ENCODE measurements at places on chromosomes 3 and 15. TPM values are rescaled to one million over a fixed set of nuclear protein-coding genes. Genes with fewer than 3 reads are reported as not detected.

GRCh38 chr3:2268779-2269178 is 170.1 kb downstream of the CNTN4 start:
- H3K36me3 ChIP-seq: no peaks in the 10 kb centered on the region
- H3K4me3 ChIP-seq: no peak overlapping the region
- no peaks in the 10 kb centered on the region for H3K4me1 ChIP-seq
- no peaks in the 10 kb centered on the region for H3K27me3 ChIP-seq
- H3K27ac ChIP-seq: no peak overlapping the region

DNA sequence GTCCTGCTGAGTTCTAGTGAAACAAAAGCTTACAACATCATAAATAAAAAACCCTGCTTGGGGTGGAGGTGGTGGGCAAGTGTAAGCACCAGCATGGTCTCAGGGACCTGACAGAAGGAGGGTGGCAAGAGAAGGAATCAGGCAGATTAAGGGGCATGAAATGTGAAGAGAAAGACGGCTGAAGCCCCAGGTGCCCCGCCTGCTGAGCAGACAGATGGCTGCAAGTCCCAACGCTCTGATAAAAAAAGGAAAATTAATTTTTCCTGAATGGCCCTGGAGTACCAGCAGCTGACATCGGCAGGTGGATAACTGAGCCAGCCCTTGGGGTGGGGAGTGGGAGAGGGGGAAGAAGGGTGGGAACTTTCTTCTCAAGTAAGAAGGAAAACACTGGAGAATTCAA is 137.9 kb downstream of the XXYLT1 start:
- no peak for DNase-seq
- no peaks in the 10 kb centered on the region for H3K36me3 ChIP-seq
- peak overlapping the region; percentile 48 for H3K27ac ChIP-seq
- no peaks in the 10 kb centered on the region for H3K27me3 ChIP-seq

DNA sequence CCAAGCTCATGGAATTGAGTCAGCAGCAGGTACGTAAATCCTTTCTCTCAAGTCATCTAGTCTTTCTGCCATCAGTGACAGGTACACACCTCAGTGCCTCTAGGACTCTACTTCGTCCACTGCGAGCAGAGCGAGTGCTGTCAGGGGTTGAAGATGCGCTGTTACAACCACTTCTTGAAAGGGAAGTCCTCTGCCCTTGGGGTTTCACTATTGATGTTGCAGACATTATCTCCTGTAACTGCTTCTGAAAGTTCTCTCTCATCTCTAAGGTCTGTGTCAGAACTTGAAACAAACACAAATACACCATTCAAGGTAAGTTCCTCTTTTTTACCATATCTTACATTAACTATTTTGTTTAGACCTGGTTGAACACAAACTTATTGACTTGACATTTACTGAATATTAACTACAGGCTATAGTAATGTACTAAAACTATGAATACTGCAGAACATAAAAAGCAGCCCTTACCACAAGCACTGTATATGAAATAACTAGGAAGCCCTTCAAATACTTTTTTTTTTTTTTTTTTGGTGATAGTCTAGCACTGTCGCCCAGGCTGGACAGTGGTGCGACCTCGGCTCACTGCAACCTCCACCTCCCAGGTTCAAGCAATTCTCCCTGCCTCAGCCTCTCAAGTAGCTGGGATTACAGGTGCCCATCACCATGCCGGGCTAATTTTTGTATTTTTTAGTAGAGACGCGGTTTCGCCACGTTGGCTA is 41.5 kb downstream of the TOPBP1 start:
- no peaks in the 10 kb centered on the region for H3K27me3 ChIP-seq
- no peak overlapping the region for H3K27ac ChIP-seq
- H3K4me3 ChIP-seq: no peak overlapping the region
- H3K36me3 ChIP-seq: peaks cover 57% of the 10 kb centered on the region
- no peak for DNase-seq

DNA sequence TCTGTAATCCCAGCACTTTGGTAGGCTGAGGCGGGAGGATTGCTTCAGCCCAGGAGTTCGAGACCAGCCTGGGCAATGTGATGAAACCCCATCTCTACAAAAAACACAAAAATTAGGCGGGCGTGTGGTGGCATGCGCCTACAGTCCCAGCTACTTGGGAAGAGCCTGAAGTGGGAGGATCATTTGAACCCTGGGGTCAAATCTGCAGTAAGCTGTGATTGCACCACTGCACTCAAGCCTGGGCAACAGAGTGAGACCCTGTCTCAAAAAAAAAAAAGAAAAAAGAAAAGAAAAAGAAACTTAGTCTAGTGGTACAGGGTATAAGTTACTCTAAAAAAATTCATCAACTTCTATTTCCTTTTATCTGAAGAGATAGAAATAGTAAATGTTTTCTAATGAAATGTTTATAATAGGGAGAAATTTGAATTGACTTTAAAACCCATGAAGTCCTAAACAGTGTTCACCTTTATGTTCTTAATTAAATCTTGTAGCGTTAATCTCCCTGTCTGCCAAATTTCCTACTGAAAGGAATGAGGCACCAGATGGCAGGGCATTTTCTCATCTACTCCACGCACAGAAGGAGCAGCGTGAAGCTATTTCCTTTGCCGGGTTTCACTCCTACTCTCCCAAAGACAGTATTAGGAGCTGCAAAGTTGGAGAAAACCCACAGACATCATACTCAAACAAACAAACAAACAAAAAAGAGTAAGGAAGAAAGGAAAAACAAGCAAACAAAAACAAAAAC is 1.9 kb downstream of the PCLAF start:
- H3K4me3 ChIP-seq: peak overlapping the region; percentile 97
- peaks cover 29% of the 10 kb centered on the region for H3K36me3 ChIP-seq
- H3K27me3 ChIP-seq: no peaks in the 10 kb centered on the region
- peaks cover 15% of the 10 kb centered on the region for H3K4me1 ChIP-seq
- H3K27ac ChIP-seq: no peak overlapping the region

GRCh38 chr3:154143873-154144272 is 22.7 kb downstream of the ARHGEF26 start:
- H3K4me3 ChIP-seq: no peak overlapping the region
- no peaks in the 10 kb centered on the region for H3K4me1 ChIP-seq
- no peaks in the 10 kb centered on the region for H3K27me3 ChIP-seq
- H3K27ac ChIP-seq: no peak overlapping the region
- DNase-seq: no peak
- H3K36me3 ChIP-seq: no peaks in the 10 kb centered on the region

DNA sequence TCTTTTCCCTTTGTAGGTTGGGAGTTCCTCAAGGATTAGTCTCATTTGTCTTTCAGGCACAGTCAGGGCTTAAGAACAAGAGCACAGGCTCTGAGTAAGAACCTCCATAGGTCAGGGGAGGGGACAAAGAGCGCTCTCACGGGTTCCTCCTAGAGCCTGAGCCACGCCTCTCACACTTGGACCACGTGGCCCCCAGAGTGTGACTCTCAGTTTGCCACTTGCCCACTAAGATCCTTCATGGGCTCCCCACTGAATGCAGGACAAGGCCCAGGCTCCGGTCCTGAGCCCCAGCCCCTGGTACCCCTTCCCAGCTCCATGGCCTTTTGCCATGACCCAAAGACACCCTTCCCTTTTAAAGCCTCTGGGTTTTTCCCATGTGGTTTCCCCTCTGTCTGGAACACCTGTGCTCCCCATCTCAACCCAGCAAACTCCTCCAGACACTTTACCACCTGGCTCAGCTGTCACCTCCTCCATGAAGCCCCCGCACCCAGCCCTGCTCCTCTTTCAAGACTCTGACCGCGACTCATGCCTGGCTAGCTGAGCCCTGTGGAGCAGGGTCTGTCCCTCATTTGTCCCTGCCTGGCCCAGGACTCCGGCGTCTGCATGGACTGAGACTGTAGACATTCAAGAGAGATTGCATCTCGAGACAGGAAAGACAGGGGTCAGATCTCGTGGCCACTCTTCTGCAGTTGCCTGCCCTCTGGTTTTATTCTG is 32.7 kb downstream of the IQSEC1 start:
- no peak overlapping the region for H3K27ac ChIP-seq
- H3K4me1 ChIP-seq: peaks cover 11% of the 10 kb centered on the region
- peaks cover 1% of the 10 kb centered on the region for H3K36me3 ChIP-seq
- H3K27me3 ChIP-seq: no peaks in the 10 kb centered on the region
- DNase-seq: peak; percentile 73

GRCh38 chr15:50977162-50977561 is 68.7 kb downstream of the AP4E1 start:
- H3K27ac ChIP-seq: no peak overlapping the region
- no peaks in the 10 kb centered on the region for H3K27me3 ChIP-seq
- H3K36me3 ChIP-seq: peaks cover 52% of the 10 kb centered on the region
- no peak for DNase-seq

- no peak overlapping the region for H3K27ac ChIP-seq
- peaks cover 60% of the 10 kb centered on the region for H3K4me1 ChIP-seq
- DNase-seq: no peak
- H3K4me3 ChIP-seq: no peak overlapping the region
- H3K36me3 ChIP-seq: peaks cover 41% of the 10 kb centered on the region
These were observed 12.6 kb downstream of the RAB5A start for GRCh38 chr3:19959505-19959904.

DNA sequence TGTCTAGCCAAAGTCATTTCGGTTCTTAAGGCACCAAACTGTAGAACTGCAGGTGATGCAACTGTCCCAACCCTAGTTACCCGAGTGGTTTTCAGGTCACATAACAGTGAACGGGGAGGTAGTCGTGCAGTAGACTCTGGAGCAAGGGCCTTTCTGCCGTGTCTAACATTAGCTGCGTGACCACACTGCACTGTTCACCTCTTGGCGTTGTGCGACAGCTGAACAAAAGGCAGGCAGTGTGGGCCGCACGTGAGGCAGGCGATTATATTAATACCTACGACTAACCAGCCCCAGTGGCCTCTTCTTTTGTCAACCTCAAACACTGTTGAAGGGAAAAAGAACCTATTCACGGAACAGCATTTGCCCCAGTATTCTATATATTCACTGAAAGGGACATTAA is 2.8 kb downstream of the LRRN1 start:
- H3K27me3 ChIP-seq: peaks cover 39% of the 10 kb centered on the region
- DNase-seq: no peak
- H3K36me3 ChIP-seq: no peaks in the 10 kb centered on the region

GRCh38 chr3:114519415-114519814 is 225.6 kb downstream of the TIGIT start:
- H3K27me3 ChIP-seq: no peaks in the 10 kb centered on the region
- H3K27ac ChIP-seq: no peak overlapping the region
- H3K4me3 ChIP-seq: no peak overlapping the region
- H3K4me1 ChIP-seq: no peaks in the 10 kb centered on the region

Gene KLF15
- total RNA-seq: 0.53 TPM

Gene CXCR6
- total RNA-seq: 0.85 TPM

Gene PTX3
- total RNA-seq: 0.23 TPM

Gene WDR82
- 113 TPM for total RNA-seq

Gene RETNLB
- total RNA-seq: not detected

Gene FAM43A
- 5.0 TPM for total RNA-seq

Measured in activated CD4-positive, alpha-beta T cell treated with anti-CD3 and anti-CD28 coated beads for 36 hours (primary cell).